ENCODE measurements at places on chromosomes 11 and 22.

- DNase-seq = no peak
These were observed 10.7 kb downstream of the PRG3 start for GRCh38 chr11:57370251-57370650.

GRCh38 chr11:73439002-73439843 lies 63.0 kb downstream of the RELT start:
- DNase-seq = no peak

GRCh38 chr11:33874433-33874832 lies 17.4 kb downstream of the LMO2 start:
- no peak for DNase-seq

DNA sequence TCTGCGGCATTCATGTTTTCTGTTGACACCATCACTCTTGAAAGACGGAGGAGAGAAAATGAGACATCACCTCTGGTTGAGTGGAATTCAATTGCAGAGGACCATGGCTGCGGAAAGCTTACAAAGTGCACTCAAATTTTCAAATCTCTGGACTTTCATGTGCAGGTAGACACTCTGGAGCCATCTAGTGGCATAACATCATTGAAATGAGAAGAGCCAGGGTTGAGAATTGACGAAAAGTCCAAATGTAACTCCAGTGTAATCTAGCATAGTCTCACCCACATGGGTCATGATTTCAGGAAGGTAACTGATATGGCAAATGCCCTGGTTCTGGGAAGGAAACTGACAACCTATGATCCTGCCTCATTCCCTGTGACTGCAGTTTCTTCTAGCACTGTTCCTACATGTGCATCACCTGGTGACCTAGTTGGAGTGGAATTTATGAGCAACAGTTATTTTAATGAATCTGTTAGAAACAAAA lies 687.8 kb downstream of the KCNA4 start:
- DNase-seq = no peak

GRCh38 chr22:20268279-20269012 lies at the start of gene RTN4R:
RTN4R (minus strand) TSS chr22:20268318; CDS start chr22:20268092, 226 bp downstream.
- DNase-seq = peak; percentile 70

- peak; percentile 77 for DNase-seq
These were observed 18.2 kb downstream of the KCNJ1 start for GRCh38 chr11:128848815-128849455.

GRCh38 chr11:8099291-8099899 lies 18.4 kb downstream of the TUB start:
- DNase-seq = peak; percentile 78

GRCh38 chr22:37633625-37634416 lies 5.6 kb upstream of the SH3BP1 start:
- peak; percentile 76 for DNase-seq

DNA sequence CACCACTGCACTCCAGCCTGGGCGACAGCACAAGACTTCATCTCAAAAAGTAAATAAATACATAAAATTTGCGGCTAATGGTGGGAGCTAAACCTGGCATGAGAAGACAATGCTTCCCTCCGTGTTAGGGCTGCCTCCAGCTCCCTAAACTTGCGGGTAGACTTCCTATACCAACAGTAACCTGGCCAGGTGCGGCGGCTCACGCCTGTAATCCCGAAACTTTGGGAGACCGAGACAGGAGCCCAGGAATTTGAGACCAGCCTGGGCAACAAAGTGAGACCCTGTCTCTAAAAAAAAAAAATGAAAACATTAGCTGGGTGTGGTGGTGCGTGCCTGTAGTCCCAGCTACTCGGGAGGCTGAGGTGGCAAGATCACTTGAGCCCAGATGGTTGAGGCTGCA lies 25.3 kb downstream of the SLC25A18 start:
- DNase-seq = no peak

DNA sequence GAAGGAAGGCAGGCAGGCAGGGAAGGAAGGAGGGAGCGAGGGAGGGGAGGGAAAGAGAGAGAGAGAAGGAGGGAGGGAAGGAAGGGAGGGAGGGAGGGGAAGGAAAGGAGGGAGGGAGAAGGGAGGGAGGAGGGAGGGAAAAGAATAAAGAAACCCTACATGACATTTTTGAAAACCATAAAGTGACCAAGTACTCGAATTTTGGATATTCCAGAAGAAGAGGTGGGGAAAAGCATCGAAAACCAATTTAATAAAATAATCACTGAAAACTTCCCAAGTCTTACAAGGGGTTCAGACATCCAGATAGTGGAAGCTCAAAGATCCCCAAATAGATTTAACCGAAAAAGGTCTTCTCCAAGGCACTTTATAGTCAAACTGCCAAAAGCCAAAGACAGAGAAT lies 11.7 kb downstream of the GDPD4 start:
- no peak for DNase-seq

DNA sequence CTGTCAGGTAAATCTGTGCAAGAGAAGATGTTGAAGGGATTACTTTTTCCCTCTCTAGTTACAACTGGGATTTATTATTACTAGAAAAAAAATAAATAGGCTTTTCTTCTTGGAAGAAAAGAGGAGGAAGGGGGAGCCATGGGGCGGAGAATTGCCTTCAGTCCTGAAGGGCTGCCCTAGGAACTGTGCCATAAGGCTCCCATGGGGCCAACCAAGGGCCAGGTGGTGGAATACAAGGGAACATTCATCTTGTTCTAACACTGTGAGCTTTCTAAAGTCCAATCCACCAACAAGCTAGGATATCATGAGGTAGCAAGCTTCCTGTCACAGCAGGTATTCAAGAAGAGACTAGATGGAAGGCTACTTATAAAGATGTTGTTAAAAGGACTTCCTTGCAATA lies 24.8 kb upstream of the NRIP3 start:
- no peak for DNase-seq

GRCh38 chr11:119874660-119875238 lies 145.7 kb upstream of the NECTIN1 start:
- DNase-seq = no peak

GRCh38 chr11:62706850-62707247 lies 375 bp downstream of the BSCL2 start:
- no peak for DNase-seq

- DNase-seq = no peak
These were observed 40.1 kb downstream of the ELMOD1 start for GRCh38 chr11:107631043-107631442.

GRCh38 chr11:19253153-19253745 lies 12.5 kb upstream of the E2F8 start:
- no peak for DNase-seq

DNA sequence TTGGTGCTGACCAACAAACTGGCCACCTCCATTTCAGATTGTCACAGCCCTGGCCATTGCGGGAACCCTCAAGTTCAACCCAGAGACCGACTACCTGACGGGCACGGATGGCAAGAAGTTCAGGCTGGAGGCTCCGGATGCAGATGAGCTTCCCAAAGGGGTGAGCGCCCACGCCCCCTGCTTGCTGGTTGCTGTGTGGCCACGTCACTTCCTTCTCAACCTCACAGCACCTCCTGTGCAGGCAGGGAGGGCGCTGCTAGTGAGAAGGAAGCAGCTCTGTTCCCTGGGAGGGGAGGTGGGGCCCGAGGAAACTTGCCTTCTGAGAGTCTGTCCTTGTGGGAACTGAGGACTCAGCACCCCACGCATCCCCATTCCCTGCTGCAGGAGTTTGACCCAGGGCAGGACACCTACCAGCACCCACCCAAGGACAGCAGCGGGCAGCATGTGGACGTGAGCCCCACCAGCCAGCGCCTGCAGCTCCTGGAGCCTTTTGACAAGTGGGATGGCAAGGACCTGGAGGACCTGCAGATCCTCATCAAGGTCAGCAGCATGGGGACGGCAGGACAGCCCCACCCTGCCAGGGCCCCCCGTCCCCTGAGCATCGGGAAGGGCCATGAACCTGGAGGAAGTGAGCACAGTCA lies 19.3 kb downstream of the POLR3H start:
- peak; percentile 79 for DNase-seq

DNA sequence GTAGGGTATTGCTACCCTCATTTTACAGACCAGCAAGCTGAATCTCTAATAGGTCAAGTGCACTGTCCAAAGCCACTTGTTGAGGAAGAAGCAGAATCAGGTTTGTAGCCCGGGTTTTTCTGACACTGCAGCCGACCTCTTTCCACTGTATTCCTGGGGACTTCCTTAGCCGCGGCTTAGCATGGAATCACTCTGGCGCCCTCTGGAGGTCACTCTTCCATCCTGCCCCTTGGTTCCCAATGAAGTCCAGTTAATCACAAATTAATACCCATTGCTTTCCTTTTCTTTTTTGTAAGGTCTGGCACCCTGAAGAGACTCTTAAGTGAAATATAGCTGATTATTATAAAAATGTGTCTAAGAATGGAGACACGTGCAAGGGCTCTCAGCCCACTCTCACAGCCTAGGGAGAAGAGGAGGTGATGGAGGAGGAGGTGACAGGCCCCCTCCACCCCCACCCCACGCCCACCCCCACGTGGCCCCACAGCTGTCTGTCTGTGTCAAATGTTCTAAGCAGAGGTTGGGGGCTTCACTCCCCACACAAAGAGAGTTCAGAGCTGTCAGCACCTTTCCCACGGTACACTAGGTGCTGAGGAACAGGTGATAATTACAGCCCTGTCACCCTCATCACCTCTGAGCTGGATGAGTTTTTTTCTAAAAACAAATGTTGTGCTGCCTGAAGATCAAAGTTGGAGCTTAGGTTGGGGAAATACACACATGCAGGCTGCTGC lies 57.7 kb upstream of the DRD2 start:
- DNase-seq = peak; percentile 74

DNA sequence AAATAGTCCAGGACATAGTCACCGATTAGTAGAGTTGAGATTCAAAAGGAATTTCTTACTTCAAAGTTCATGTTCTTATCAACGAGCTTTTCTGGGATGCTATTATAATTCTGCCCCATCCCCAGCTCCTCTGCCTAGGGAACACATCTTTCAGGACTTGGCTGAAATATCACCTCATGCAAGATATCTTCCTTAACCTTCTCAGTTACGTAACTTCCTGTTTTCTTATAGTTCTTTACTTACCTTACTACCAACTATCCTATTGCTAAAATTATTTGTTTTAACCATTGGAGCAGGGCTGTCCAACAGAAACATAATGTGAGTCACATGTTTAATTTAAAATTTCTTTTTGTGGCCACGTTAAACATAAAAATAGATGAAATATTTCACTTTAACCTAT lies 2.3 kb downstream of the NARS2 start:
- no peak for DNase-seq

DNA sequence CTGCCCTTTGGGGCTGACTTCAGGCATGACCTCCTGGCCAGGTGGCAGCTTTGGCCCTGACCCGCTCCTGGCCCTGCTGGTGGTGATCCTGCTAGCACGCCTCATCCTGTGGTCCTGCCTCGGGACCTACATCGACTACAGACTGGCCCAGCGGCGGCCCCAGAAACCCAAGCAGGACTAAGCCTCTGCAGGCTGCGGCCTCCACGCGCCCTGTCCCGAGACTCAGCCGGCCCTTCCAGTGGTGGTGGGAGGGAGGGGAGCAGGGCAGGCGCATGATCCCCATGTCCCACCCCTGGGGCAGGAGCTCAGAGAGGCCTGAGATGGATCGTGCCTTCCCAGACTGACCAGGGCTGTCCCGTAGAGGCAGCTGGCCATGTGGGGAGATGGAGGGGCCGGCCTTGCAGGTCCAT lies 2.1 kb downstream of the SMIM38 start:
- DNase-seq = no peak

DNA sequence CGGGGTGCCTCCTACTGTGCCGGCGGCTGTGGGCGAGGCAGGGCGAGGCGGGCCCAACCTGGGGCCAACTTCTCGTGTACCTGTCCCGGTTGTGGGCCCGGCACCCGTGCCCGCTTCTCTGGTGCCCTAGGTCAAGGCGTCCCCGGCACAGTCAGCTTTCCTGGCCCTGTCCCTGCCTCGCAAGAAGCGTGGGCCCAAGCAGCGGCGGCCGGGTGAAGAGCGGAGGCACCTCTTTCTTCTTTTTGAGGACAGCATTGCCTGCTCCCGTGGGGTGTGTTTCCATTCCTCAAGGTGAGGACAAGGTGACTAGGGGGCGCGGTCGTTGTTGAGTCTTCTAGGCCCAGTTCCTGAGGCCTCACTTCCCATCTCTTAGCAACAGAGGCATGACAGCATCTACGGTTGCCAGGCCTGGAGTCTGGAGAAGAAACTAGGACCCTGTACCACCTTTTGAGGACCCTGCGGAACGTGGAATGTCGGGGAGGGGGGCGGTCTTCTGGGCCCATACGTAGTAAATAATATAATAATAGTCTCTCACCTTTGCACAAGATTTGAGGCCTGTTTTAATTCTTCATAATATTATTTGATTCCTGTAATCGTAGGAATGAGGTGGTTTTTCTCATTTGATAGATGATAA lies 418 bp downstream of the ACO2 start:
- peak; percentile 60 for DNase-seq

- DNase-seq = no peak
These were observed 62.5 kb upstream of the IZUMO1R start for GRCh38 chr11:94241896-94242295.
